ENCODE measurements at places on chromosomes 1 and 21. TPM values are rescaled to one million over a fixed set of nuclear protein-coding genes. Genes with fewer than 3 reads are reported as not detected.
A peak's percentile ranks its signal among the peaks of the same experiment; 100 is the strongest.

SERPINC1 gene
- not detected for total RNA-seq

GRCh38 chr1:147840909-147841308 lies 61.7 kb upstream of the GJA8 start:
- H3K27ac ChIP-seq, result no peak overlapping the region
- no peaks in the 10 kb centered on the region for H3K36me3 ChIP-seq
- no peak for DNase-seq

DNA sequence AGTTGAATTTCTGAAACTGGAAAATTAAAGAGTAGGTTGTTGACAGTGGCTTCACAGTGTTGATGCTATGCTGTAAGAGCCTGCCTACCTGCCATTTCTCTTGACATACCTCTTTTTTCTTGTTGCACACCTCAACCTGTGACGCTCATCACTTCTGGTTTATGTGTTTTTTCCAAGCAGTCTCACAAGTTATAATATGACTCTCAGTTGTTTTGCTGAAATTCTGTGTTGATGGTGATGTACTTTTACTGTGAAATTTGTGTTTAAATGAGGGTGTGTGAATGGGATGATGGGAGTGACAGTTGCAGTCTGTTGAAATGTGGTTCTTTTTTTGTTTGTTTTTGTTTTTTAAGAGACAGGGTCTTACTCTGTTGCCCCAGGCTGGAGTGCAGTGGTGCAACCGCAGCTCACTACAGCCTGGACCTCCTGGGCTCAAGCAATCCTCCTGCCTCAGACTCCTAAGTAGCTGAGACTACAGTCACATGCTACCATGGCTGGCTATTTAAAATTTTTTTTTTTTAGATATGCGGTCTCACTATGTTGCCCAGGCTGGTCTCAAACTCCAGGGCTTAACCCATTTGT lies 7.0 kb downstream of the DDI2 start:
- no peaks in the 10 kb centered on the region for H3K27me3 ChIP-seq
- H3K4me3 ChIP-seq, result no peak overlapping the region
- DNase-seq, result no peak
- H3K27ac ChIP-seq, result no peak overlapping the region

- DNase-seq, result no peak
- no peak overlapping the region for H3K27ac ChIP-seq
- H3K27me3 ChIP-seq, result no peaks in the 10 kb centered on the region
- H3K36me3 ChIP-seq, result no peaks in the 10 kb centered on the region
- peaks cover 8% of the 10 kb centered on the region for H3K4me1 ChIP-seq
Measured at GRCh38 chr1:151491641-151492040, 19.5 kb upstream of the CGN start.

NEXN gene
- total RNA-seq, result 220 TPM

DNA sequence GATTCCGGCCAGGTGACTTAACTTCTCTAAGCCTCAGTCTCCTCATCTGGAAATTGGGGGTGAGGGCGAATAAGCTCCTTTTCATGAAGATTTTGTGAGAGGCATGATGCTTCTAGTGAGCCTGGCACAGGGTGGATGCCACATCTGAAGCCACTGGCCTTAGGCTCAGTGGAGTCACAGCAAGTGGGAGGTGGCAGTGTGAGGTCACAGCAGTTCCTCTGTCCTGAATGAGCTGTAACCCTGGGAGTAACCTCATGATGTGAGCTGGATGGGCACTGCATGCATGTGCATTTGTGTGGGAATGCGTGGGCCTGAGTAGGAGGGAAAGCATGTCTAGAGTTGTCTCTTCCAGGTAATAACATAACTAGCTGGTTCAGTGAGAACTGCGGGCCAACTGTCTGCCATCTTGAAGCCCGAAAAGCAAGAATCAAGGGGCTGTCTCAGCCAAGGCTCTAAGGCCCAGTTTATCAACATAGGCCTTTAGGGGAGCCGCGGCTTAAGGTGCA lies 27.0 kb upstream of the HTR1D start:
- no peaks in the 10 kb centered on the region for H3K36me3 ChIP-seq
- no peak overlapping the region for H3K27ac ChIP-seq
- DNase-seq, result no peak
- H3K4me1 ChIP-seq, result no peaks in the 10 kb centered on the region

- no peaks in the 10 kb centered on the region for H3K36me3 ChIP-seq
- H3K4me3 ChIP-seq, result peak overlapping the region; percentile 38
- peak overlapping the region; percentile 75 for H3K27ac ChIP-seq
Measured at GRCh38 chr1:23634840-23635651, 56.6 kb upstream of the RPL11 start.

DNA sequence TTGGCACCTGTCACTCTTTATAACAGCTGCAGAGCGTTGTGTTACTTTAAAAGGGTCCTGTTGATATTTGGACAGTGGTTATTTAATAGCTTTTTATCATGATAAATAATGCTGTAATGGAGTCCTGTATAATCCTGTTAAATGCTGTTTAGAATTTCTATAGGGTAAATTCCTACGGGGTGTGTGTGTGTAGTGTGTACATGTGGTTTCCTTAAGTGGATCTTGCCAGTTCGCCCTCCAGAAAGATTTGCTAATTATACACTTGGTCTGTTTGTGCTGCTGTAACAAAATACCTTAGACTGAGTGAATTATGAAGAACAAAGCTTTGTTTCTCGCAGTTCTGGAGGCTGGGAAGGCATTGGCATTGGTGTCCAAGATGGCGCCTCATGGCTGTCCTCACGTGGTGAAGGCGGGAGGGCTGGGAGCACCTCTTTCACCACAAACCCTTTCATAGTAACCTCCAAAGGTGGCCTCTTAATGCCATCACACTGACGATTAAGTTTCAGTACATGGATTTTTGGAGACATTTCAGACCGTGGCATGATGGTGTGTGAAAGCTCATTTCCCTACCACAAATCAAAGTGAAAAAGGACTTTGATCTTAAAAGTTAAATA lies 11.2 kb downstream of the PRMT2 start:
- no peak overlapping the region for H3K27ac ChIP-seq
- peaks cover 93% of the 10 kb centered on the region for H3K36me3 ChIP-seq
- H3K27me3 ChIP-seq, result no peaks in the 10 kb centered on the region
- no peak overlapping the region for H3K4me3 ChIP-seq
- peak; percentile 29 for DNase-seq

- H3K27me3 ChIP-seq, result no peaks in the 10 kb centered on the region
- no peaks in the 10 kb centered on the region for H3K36me3 ChIP-seq
- peak; percentile 37 for DNase-seq
Measured at GRCh38 chr1:231727171-231727570, 100.6 kb downstream of the DISC1 start.

DNA sequence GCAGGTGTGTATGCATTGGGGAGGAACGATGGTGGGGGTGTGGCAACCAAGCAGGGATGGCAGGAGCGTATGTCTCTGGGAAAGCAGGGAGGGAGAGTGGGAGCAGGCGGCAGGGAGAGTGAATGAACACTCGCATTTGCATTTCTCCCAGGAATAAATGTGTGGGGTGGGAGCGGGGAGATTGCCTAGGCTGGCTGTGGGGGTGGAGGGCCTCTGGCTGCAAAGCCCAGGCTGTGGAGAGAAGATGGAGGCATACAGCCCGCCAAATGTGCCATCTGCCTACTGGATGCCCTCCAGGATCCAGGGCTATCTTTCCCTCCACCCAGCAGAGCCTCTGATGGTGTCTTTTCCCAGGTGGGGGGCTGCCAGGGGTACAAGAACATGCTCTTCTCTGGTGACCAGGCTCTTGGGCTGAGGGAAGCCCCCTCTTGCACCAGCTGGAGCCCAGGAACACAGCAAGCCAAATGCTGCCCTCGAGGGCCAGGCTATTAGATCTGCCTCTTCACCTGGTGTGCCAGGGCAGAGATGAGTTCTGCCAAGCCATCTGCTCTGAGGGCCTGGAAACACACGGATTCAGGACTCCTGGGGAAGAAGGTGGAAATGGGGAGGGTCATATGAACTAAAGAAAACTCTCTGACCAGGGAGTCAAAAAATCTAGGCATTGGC lies 1.7 kb upstream of the OPTC start:
- no peak for DNase-seq
- no peaks in the 10 kb centered on the region for H3K27me3 ChIP-seq
- no peaks in the 10 kb centered on the region for H3K36me3 ChIP-seq
- H3K4me3 ChIP-seq, result no peak overlapping the region
- H3K4me1 ChIP-seq, result peaks cover 29% of the 10 kb centered on the region
- H3K27ac ChIP-seq, result no peak overlapping the region

- DNase-seq, result peak; percentile 89
- H3K4me1 ChIP-seq, result peaks cover 45% of the 10 kb centered on the region
- no peaks in the 10 kb centered on the region for H3K27me3 ChIP-seq
- no peak overlapping the region for H3K4me3 ChIP-seq
- peak overlapping the region; percentile 90 for H3K27ac ChIP-seq
Measured at GRCh38 chr21:46049890-46050667, 47.8 kb upstream of the COL6A2 start.

DNA sequence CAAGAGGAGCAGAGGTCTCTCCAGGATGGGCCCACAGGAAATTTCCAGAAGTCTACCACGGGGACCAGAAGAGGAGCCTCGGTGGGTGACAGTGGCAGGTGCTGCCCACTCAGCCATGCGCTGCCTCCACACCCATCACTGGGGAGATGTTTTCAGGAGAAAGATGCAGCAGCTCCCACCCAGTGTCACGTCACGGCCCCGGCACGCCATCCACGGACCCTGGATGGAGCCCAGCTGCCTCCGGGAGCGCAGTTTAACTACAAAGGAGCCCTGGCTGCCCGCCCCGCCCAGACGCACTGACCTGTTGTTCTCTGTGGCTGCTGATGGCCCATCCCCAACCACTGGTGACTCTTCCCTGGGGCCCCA lies 6.8 kb downstream of the TSPEAR start:
- peaks cover 94% of the 10 kb centered on the region for H3K27me3 ChIP-seq
- peak; percentile 87 for DNase-seq
- H3K4me1 ChIP-seq, result peaks cover 8% of the 10 kb centered on the region
- no peak overlapping the region for H3K27ac ChIP-seq

DNA sequence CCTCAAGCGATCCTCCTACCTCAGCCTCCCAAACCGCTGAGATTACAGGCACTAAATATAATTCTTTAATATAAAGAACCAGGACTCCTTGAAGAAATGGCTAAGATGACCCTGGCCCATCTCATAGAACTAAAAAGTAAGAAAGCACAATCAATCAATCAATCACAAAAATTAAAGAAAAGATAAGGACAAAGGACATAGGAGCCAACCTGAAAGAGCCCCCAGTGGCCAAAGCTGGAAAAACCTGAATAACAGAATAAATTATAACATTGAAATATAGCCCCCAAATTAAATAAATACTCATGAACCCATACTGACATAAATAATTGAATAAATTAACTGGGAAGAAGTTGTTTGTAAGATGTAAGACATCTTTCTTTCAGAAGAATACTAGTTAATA lies 8.9 kb downstream of the NUP210L start:
- no peaks in the 10 kb centered on the region for H3K36me3 ChIP-seq
- H3K27me3 ChIP-seq, result no peaks in the 10 kb centered on the region
- H3K4me3 ChIP-seq, result no peak overlapping the region

GRCh38 chr1:230251644-230252191 lies 174.4 kb downstream of the PGBD5 start:
- no peaks in the 10 kb centered on the region for H3K27me3 ChIP-seq
- no peak overlapping the region for H3K4me3 ChIP-seq
- no peak overlapping the region for H3K27ac ChIP-seq

KIF2C gene
- total RNA-seq, result 1.2 TPM

GRCh38 chr1:78171736-78172590 lies 126.2 kb downstream of the GIPC2 start:
- H3K36me3 ChIP-seq, result no peaks in the 10 kb centered on the region

DNA sequence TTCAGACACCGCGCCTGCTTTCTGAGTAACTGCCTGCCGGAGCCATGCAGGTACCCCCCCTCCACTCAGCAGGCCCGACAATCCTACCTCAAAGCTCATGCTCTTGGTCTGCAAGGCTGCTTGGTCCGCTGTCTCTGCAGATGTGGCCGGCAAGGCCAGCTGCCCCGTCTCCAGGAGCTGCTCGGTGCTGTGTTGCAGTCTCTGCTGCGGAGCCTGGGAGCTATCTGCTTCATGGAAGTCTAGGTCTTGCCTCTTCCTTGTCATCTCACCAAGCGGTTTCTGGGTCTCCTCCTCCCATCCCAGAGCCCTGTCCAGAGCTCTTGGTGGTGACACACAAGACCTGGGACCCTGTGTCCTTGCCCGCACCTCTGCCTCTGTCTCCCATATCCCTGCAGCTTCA lies 24.0 kb upstream of the GNPAT start:
- no peaks in the 10 kb centered on the region for H3K36me3 ChIP-seq
- H3K4me3 ChIP-seq, result no peak overlapping the region
- H3K27ac ChIP-seq, result no peak overlapping the region
- no peaks in the 10 kb centered on the region for H3K4me1 ChIP-seq
- H3K27me3 ChIP-seq, result peaks cover 36% of the 10 kb centered on the region

DNA sequence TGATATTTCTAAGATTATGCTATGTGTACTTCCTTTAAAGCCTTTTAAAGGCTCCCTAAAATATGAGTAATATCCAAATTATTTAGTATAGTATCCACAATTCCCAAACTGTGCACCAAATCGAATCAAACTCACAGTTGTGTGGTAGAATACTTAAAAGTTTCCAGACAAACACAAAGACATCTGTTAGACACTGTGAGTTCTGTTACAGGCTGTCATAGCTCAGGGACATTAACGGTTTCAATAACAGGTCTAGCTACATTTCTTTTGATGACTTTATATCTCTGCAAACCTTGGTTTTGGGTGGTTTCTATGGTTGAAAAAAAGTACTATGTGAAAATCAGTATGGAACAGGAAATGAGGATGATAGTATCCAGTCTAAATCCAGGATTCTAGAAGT lies 36.9 kb upstream of the NEK7 start:
- H3K27me3 ChIP-seq, result no peaks in the 10 kb centered on the region
- H3K27ac ChIP-seq, result no peak overlapping the region
- H3K4me3 ChIP-seq, result no peak overlapping the region
- DNase-seq, result no peak
- peaks cover 8% of the 10 kb centered on the region for H3K4me1 ChIP-seq

SNX27 gene
- total RNA-seq, result 39.4 TPM

SCNM1 gene
- total RNA-seq, result 16.1 TPM

IFI44 gene
- 12.5 TPM for total RNA-seq

DNA sequence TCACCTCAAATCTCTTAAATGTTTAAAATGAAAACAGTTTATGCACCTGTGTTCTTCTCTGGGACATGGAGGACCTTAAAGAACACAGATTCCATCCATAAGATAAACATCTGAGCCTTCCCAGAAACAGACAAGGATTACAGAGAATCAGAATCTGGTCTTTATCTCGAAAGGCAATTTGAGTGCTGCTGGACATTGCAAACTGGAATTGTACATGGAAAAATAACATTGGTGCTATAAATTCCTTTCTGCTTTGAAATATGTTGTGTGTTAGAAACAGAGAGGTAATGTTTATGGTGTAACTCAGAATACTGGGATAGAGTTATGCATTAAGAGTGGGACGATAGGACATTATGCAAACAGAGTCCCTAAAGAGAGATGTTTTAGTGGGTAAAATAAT lies 6.6 kb upstream of the DDR2 start:
- H3K36me3 ChIP-seq, result no peaks in the 10 kb centered on the region
- peaks cover 8% of the 10 kb centered on the region for H3K4me1 ChIP-seq
- DNase-seq, result no peak
- no peak overlapping the region for H3K4me3 ChIP-seq
- peak overlapping the region; percentile 81 for H3K27ac ChIP-seq
